GM12892 (cell line): ENCODE measurements at places on chromosomes 7 and 10.

DNA sequence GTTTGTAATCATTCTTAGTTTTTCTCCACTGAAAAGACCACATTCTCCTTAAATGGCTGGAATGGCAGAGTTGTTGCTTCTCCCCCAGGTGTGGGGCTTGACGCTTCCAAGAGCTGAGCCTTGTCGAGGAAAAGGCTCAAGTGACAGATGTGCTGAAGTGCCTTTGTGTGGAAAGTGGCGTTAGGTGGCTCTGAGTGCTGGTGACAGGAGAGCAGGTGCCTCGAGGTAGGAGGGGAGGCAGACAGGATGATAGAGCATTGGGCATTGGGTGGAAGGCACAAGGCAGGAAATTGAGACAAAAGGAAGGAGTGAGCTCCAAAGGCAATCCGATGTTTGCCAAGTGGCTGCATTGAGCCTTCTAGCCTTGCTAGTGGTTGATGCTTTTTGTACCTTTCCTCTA, 6.7 kb downstream of the KIAA1217 start:
- no peak for DNase-seq

GRCh38 chr7:90758933-90759562, 162.9 kb downstream of the CDK14 start:
- no peak for DNase-seq

DNA sequence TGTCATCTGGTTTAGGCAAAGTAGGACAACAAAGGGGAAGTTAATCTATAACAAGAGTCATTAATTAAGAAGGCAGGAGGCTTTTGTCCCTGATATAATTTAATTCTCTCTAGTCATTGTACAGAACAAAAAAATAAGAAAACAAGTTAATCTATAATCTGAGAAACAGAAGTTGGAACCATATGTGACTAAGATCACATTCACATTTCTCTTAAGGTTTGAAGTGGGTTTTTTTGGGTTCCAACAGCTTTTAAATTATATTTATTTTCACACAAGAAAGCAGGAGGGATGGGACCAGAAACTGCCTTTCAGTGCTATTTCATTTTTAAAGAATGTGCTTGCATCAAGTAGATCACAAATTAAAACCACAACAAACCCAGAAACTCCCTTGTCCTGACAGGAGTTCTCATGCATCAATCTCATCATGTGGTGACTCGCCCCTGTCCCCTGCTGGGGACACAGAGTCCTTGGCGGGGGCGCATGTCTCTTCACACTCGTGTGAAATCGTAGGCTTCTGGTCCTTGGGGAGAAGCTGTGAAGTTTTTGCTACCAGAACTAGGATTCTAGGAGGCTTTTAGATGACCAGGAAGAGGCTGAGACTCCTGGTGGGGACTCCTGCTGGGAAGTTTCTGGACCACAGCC, 10.1 kb upstream of the OPN4 start:
- DNase-seq = no peak

DNA sequence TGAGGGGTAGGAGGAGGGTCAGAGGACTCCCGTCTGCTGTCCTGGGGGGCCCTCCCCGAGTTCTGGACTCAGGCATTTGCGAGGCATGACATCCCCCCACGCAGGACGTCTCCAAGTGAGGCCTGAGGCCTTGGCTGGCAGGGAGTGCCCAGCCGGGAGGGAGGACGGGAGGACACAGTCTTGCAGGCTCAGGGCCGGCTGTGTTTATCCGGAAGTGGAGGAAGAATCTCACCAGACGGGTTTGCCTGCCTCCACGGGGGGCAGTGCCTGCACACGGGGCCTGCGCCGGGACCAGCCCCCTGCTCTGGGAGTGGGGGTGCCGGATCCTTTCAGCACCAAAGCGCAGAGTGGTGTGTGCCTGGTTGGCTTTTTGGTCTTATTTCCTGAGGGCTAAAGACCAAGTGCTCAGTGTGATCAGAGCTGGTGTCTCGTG, 10.9 kb downstream of the PWWP2B start:
- no peak for DNase-seq

GRCh38 chr7:121406944-121407343, 10.8 kb upstream of the FAM3C start:
- DNase-seq = no peak

- no peak for DNase-seq
Observed at GRCh38 chr10:7797582-7797981, 9.6 kb downstream of the ATP5F1C start.

- DNase-seq = no peak
Observed at GRCh38 chr7:114973147-114973546, 51.3 kb downstream of the MDFIC start.

DNA sequence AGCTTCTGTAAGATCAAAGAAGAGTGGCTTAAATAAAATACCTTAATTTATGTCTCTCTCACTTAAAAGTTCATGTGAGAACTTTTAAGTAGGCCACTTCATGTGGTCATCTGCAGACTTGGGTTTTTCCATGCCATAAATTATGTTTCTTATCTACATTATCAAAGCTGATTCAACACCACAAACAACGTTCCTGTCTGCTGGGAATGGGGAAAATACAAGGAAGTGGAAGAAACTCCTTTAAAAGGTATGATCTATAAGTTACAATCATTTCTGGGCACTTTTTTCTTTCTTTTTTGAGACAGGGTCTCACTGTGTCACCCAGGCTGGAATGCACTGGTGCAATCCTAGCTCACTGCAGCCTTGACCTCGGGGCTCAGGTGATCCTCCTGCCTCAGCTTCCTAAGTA, 16.9 kb upstream of the OTUD1 start:
- no peak for DNase-seq

DNA sequence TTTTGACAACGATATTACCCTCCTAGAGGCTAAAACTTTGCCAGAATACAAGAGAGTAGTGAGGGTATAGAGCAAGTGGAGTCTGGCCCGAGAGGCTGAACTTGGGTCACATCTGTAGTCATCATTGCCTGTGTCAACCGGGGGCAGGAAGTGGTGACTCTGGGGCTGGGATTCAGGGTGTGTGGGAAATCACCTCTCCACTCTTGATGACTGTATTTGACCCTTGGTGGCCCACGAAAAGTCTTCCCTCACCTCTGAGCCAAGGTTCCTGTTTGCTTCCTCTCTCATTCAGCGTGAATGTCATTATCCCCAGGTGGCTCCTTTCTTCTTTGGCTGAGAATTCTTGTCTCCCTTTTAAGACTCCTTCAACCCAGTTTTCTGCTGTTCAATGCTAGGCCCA, 240.4 kb downstream of the ABCA13 start:
- DNase-seq = no peak

GRCh38 chr10:87696922-87697745, 37.5 kb downstream of the PAPSS2 start:
- no peak for DNase-seq

- DNase-seq = peak; percentile 50
Observed at GRCh38 chr7:101410743-101411507, 48.2 kb downstream of the COL26A1 start.

- DNase-seq = no peak
Observed at GRCh38 chr7:23968791-23969190, 258.8 kb downstream of the STK31 start.

DNA sequence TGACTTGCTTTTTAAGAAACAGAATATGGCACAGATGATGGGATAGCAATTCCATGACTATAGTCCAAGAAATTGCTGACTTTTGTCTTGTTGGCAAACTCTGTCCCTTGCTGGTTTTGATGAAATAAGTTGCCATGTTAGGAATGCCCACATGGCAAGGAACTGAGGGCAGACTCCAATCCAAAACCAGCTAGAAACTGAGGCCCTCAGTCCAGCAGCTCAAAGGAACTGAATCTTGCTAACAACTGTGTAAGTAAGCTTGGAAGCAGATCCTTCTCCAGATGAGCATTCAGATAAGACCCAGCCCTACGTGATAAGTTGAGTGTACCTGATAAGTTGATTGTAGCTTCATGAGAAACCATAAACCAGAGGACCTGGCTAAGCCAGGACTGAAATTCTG, 64.3 kb upstream of the BMPER start:
- DNase-seq = no peak

- no peak for DNase-seq
Observed at GRCh38 chr7:99539213-99539811, 12.6 kb downstream of the FAM200A start.

DNA sequence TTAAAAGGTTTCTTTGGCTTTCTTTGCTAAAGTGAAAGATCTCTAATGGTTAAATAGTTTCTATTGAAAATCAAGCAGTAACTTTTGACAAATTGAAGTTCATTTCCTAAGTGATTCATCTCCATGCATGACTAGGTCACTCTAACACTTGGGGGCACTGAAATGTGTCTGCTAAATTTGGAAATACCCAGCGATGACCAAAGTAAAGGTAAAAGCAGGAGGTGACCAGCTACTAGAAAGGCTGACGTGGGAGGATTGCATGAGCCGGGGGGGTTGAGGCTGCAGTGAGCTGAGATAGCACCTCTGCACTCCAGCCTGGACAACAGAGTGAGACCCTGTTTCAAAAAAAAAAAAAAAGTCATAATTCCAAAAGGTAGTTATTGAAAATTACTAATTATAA, 111.8 kb upstream of the GPR141 start:
- DNase-seq = no peak

DNA sequence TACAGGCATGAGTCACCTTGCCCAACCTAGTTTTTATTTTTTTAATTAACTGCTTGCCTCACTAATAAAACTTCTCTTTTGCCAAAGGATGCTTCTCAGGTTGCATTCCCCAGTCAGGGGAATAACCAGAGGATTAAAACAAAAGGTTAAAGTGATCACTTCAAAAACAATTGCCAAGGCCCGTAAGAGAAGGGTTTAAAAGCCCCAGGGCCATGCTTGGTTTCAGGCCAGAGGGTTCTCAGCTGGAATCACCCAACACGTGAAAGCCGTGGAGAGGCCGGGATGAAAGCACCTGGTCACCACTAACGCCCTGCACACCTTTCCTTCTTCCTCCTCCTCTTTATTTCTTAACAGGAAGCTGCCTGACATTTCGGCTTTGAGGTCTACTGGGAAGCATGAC, 587.5 kb downstream of the PTPRN2 start:
- no peak for DNase-seq

DNA sequence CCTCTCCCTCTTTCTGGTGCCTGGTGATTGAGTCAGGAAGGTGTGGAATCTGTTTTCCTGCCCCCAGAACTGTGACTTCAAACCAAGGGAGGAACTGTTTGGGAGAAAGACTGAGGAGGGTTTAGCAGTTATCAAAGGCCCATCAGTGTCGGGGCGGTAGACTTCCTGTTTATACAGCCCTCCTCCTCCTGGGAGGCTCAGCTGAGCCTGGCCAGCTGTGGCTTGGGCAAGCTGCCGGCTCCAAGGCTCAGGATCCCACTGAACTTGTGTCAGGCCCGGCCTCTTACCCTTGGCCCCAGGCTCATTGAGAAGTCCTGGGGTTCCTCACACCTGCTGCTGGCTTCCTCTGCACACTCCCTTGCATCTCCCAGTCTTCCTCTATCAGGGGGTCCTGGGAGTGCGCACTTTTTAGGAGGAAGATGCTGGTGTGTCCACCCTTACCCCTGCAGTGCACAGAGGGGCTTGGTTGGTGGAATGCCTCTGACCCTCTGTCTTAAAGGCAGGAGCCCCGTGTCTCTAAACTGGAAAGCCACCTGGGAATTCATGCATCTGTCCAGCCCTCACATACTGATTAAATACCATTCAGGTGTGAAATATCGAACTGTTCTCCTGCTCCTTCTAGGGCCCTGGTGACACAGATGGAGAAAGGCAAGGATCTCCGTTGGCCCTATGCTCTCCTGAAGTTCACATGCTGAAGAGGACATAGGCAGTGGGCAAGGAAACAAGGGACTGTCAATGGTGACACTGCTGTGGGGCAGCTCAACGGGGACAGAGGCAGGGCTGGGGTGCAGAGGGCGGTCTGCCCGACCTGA, 32.4 kb downstream of the CXCL12 start:
- no peak for DNase-seq

DNA sequence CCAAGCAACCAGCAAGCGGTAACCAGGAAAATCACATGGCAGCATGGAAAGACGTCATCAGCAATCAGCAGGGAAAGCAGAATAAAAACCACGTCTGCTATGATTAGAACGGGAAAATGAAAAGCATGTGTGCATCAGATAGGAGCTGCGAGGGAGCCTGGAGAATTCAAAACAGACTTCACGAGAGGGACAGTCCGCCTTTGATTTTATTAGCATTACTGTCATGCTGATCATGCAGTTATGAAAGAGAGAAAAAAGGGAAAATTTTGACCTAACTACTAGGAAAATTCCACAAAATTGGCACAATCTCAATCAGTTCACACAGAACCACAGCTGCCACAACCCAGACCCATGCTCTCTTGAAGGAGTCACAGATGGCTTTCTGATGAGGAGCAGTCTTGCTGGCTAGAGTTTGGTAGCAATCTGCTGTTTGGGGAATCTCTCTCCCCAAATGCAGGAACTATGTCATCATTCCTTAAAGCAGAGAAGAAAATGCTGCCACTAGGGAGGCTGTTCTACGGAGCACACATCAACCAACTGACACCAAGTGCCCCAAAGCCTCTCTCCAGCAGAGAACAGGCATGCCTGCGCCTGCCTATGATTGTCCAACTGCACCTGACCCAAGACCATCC, 295.9 kb downstream of the TNS3 start:
- no peak for DNase-seq

DNA sequence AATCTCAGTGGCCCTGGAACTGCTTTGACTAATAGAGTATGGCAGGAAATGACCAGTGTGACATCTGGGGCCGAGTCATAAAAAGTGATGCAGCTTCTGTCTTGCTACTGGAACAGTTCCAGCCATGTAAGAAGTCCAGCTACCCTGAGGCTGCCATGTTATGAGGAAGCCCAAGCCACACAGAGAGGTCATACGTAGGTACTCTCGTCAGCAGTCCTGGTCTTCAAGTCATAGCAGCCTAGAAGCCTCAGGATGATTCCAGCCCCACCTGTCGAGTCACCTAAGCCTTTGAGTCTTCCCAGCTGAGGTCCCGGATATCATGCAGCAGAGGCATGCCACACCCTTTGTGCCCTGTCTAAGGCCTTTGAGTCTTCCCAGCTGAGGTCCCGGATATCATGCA, 92.1 kb downstream of the PPP1R3C start:
- DNase-seq = no peak

DNA sequence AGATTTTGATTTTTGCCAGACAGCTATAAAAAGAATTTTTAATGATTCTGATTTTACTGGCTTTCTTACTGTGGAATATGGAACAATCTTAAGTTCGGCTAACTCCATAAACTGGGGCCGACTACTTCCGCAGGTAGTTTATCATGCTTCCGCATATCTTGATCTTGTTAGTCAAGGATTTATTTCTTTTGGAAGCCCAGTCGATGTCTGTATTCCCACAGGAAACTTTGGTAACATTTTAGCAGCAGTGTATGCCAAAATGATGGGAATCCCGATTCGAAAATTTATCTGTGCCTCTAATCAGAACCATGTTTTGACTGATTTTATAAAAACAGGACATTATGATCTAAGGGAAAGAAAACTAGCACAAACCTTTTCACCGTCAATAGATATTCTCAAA, 8.1 kb downstream of the THNSL1 start:
- no peak for DNase-seq

GRCh38 chr10:132027423-132027983, 38.2 kb upstream of the JAKMIP3 start:
- no peak for DNase-seq

- DNase-seq = no peak
Observed at GRCh38 chr10:66860376-66860945, 65.4 kb upstream of the LRRTM3 start.

DNA sequence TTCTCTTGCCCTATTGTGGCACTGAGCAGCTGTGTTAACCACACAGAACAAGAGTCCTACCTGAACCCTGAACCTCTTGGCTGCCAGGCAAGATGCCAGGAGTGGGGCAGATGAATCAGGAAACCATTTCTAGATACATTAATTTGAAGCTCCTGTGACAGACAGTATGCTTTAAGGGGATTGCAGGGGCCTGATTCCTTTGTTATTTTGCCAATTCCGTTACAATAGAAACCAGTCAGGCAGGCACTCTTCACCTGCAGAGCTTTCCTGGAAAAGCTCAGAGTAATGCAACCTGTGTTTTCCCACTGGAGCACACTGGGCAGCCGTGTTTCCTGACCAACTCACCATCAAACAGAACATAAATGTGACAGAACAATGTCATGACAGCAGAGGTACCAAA, 233.1 kb downstream of the BMPER start:
- no peak for DNase-seq
